ENCODE measurements at places on chromosomes 13 and 19. TPM values are rescaled to one million over a fixed set of nuclear protein-coding genes. Genes with fewer than 3 reads are reported as not detected.

DNA sequence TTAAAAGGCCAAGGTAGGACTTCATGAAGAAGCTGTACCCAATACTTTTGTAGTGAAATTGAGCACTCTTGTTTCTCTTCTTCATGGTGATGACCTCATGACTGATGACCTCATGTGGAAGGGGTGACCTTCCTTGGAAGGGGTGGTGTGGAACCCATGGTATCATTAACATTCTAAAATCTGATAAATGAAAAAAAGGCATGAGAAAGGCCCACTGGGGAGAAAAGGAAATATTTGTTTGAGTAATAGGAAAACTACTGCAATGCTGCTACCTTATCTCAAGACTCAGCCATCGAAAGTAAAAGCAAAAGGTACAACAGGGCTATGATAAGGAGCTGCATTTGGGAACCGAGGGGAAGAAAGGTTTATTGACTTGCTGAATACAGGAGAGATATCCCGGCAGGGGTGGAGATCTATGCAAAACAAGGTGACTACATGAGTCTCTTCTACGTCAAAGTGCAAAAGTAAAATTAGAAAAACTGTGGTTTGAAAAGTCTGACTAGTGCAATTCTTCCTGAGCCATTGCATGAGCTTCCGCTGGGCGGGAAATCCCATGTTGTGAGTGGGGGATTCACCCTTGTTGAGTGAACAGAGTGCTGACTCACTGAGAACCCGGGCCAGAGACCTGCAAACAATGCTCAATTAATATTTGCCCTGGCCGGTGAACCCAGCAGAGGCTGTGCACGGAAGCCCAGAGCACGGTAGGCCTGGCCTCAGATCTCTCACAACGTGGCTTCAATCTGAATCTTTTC, 138.9 kb upstream of the RFC3 start:
- peak; percentile 29 for DNase-seq
- peak overlapping the region; percentile 78 for H3K27ac ChIP-seq
- H3K36me3 ChIP-seq, result no peaks in the 10 kb centered on the region
- H3K4me1 ChIP-seq, result peaks cover 14% of the 10 kb centered on the region
- H3K4me3 ChIP-seq, result peak overlapping the region; percentile 58
- no peaks in the 10 kb centered on the region for H3K27me3 ChIP-seq

DNA sequence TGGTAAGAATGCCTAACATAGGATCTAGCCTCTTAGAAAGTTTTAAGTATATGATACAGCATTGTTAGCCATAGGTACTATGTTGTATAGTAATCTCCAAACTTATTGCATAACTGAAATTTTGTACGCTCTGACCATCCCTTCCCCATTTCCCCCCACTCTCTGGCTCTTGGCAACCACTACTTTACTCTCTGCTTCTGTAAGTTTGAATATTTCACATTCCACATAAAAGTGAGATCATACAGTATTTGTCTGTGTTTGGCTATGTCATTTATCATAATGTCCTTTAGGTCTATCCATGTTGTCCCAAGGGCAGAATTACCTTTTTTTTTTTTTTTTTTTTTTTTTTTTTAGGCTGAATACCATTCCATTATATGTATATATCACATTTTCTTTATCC, 396.9 kb downstream of the DLEU7 start:
- DNase-seq, result no peak
- H3K27me3 ChIP-seq, result peaks cover 3% of the 10 kb centered on the region
- H3K4me3 ChIP-seq, result no peak overlapping the region
- H3K36me3 ChIP-seq, result no peaks in the 10 kb centered on the region
- no peak overlapping the region for H3K27ac ChIP-seq
- H3K4me1 ChIP-seq, result peaks cover 1% of the 10 kb centered on the region

GRCh38 chr13:93151277-93151676, 75.3 kb upstream of the GPC6 start:
- H3K27me3 ChIP-seq, result no peaks in the 10 kb centered on the region
- H3K27ac ChIP-seq, result no peak overlapping the region
- H3K4me3 ChIP-seq, result no peak overlapping the region
- no peaks in the 10 kb centered on the region for H3K4me1 ChIP-seq
- no peak for DNase-seq
- H3K36me3 ChIP-seq, result no peaks in the 10 kb centered on the region

- DNase-seq, result no peak
- H3K27me3 ChIP-seq, result no peaks in the 10 kb centered on the region
- no peaks in the 10 kb centered on the region for H3K4me1 ChIP-seq
- no peak overlapping the region for H3K27ac ChIP-seq
These were observed 16.5 kb upstream of the CACTIN start for GRCh38 chr19:3642987-3643673.

Gene PTOV1
- total RNA-seq, result 102 TPM

GRCh38 chr13:67130444-67130843, 99.7 kb downstream of the PCDH9 start:
- peaks cover 3% of the 10 kb centered on the region for H3K4me1 ChIP-seq
- H3K36me3 ChIP-seq, result no peaks in the 10 kb centered on the region
- H3K27me3 ChIP-seq, result no peaks in the 10 kb centered on the region
- no peak overlapping the region for H3K4me3 ChIP-seq

Gene KIR2DL1
- not detected for total RNA-seq

Gene CLEC17A
- total RNA-seq, result not detected

Gene HAUS5
- total RNA-seq, result 50.5 TPM

Gene TLE6
- total RNA-seq, result 4.4 TPM

- no peaks in the 10 kb centered on the region for H3K36me3 ChIP-seq
- peak overlapping the region; percentile 87 for H3K27ac ChIP-seq
- no peak for DNase-seq
- H3K4me3 ChIP-seq, result peak overlapping the region; percentile 13
- H3K4me1 ChIP-seq, result peaks cover 33% of the 10 kb centered on the region
These were observed 7.8 kb upstream of the MKNK2 start for GRCh38 chr19:2058570-2059421.

Gene RASL11A
- 2.1 TPM for total RNA-seq

DNA sequence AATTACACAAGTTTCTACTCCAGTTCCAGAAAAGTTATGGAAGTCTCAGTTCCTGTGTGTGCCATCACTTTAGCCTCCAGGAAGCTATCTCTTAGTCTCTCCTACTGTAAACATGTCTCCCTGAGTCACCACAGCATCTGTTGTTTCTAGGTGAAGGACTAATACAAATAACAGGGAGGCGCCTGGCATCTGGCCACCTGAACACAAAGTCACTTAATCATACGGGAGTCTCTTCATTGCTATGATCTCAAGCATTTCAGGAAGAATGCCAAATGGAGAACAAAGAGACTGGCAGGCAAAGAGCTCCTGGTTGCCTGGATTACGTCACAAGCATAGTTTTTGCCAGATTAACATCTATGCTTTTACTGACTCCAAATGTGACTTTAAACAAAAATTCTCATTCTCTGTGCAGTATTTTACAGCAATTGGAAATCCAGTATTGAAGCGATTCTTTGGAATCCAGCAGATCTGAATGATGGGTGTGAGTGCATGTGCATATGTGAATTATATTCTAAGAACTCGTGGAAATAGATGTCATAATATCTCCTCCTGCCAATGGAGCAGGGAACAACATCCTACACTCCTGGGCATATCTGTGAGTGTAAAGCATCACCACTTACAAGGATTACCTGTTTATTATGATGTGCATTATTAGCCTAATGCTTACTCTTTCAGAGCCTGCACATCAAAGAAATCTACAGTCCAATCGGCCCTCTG, 572.8 kb downstream of the PCDH9 start:
- no peak overlapping the region for H3K4me3 ChIP-seq
- no peaks in the 10 kb centered on the region for H3K36me3 ChIP-seq
- no peaks in the 10 kb centered on the region for H3K4me1 ChIP-seq
- no peak overlapping the region for H3K27ac ChIP-seq
- H3K27me3 ChIP-seq, result no peaks in the 10 kb centered on the region
- no peak for DNase-seq

Gene EIF3K
- total RNA-seq, result 307 TPM

GRCh38 chr19:49730166-49730565, 32.9 kb downstream of the TSKS start:
- no peaks in the 10 kb centered on the region for H3K27me3 ChIP-seq
- H3K36me3 ChIP-seq, result no peaks in the 10 kb centered on the region
- H3K4me1 ChIP-seq, result peaks cover 3% of the 10 kb centered on the region
- no peak overlapping the region for H3K4me3 ChIP-seq
- no peak overlapping the region for H3K27ac ChIP-seq

Gene GIPR
- total RNA-seq, result 18.4 TPM

Gene CD209
- total RNA-seq, result 0.19 TPM

- H3K27ac ChIP-seq, result no peak overlapping the region
- no peaks in the 10 kb centered on the region for H3K4me1 ChIP-seq
- DNase-seq, result no peak
These were observed 501.5 kb downstream of the SUCLA2 start for GRCh38 chr13:47499358-47500150.

DNA sequence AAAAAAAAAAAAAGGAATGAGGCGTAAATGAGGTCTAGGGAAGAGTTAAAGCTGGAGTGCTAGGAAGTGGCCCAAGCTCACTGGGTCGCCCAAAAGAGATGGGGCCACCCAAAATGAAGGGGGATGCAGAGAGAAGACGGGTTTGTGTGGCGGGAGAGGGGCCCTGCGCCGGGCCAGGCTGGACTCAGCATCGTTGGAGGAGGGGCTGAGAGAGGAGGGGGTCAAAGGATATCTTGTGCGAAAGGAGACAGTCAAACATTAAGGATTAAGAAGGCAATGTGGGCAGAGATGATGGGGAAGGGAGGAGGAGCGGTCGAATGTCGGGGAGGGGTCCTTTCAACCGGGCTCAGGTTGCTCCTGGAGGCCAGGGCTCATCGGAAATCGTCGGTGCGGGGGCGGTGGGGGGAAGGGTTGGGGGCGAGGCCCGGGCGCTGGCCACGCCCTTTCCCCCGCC, 825 bp upstream of the CARM1 start:
- H3K4me1 ChIP-seq, result peaks cover 23% of the 10 kb centered on the region
- no peak for DNase-seq
- no peaks in the 10 kb centered on the region for H3K27me3 ChIP-seq
- peak overlapping the region; percentile 90 for H3K27ac ChIP-seq
- peaks cover 1% of the 10 kb centered on the region for H3K36me3 ChIP-seq

DNA sequence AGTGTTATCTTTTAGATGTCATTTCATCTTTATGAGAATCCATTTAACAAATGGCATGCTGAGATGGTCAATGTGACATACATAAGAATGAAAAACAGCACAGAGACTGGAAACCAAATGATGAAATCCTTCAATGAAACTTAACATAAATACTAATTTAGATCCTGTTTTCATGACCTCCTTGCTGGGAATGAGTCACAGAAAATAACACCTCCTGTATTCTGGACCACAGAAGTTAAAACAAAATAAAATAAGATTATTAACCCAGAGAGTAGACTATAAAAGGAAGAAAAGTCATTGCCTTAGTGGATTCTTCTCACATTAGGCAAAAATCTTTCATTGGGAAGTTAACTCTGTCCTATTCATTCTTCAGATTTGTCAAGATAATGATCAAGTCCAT, 1.6 kb downstream of the DIAPH3 start:
- H3K36me3 ChIP-seq, result peaks cover 25% of the 10 kb centered on the region
- DNase-seq, result no peak
- H3K4me3 ChIP-seq, result peak overlapping the region; percentile 93
- no peak overlapping the region for H3K27ac ChIP-seq
- H3K27me3 ChIP-seq, result no peaks in the 10 kb centered on the region

GRCh38 chr13:53182724-53183123, 154.1 kb downstream of the OLFM4 start:
- H3K36me3 ChIP-seq, result no peaks in the 10 kb centered on the region
- no peak for DNase-seq
- H3K4me1 ChIP-seq, result no peaks in the 10 kb centered on the region
- H3K27ac ChIP-seq, result no peak overlapping the region

Gene LIM2
- not detected for total RNA-seq

DNA sequence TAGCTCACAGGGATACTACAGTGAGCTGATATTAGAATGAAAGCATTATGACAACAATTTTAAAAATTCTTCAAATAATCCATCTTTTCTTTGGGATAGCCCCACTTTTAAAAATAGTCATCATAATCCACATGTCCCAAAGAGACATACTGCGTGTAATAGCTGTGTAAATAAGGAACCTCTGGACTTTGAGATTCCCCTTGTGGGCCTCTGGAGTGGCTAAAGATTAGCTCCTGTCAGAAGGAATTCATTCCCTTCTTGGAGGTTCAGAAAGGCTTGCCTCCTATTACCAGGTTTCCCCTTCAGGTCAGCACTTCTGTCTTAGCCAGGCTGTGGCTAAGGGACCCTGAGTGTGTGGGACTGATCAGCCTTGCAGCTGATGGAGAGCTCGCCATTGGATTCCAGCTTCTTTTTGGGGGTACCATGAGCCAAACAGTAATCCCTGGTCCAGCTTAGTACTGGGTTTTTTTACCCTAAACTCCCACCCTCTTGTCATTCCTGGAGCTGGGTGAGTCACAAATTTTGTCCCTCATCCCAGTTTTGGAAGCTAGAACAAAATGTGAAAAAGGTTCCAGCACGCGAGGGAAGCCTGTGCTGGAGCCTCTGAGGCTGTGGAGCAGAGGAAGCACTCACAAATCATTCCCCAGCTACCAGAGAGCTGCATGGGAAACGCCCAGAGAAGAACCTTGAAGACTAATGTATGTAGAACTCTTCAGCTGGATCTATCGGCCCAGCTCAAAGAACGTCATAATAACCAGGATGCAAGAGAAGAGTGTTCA, 96.7 kb downstream of the RNASEH2B start:
- no peak for DNase-seq
- H3K36me3 ChIP-seq, result no peaks in the 10 kb centered on the region
- peaks cover 9% of the 10 kb centered on the region for H3K27me3 ChIP-seq
- H3K4me1 ChIP-seq, result no peaks in the 10 kb centered on the region
- H3K27ac ChIP-seq, result no peak overlapping the region
- H3K4me3 ChIP-seq, result no peak overlapping the region

GRCh38 chr19:1220976-1221903, 15.7 kb downstream of the STK11 start:
- no peaks in the 10 kb centered on the region for H3K4me1 ChIP-seq
- H3K27me3 ChIP-seq, result no peaks in the 10 kb centered on the region
- H3K36me3 ChIP-seq, result no peaks in the 10 kb centered on the region
- DNase-seq, result no peak
- H3K27ac ChIP-seq, result no peak overlapping the region

Gene ZNF541
- total RNA-seq, result 0.30 TPM

- no peaks in the 10 kb centered on the region for H3K4me1 ChIP-seq
- H3K27ac ChIP-seq, result no peak overlapping the region
- no peaks in the 10 kb centered on the region for H3K36me3 ChIP-seq
These were observed 108.3 kb downstream of the SLITRK1 start for GRCh38 chr13:83773961-83774360.
